Smooth muscle cell of the coronary artery (primary cell): ENCODE measurements at places on chromosomes 2 and 18. TPM values are rescaled to one million over a fixed set of nuclear protein-coding genes. Genes with fewer than 3 reads are reported as not detected.

The UGT1A5 gene
- not detected in 2 replicates for total RNA-seq

The DYNAP gene
- total RNA-seq, result not detected in 2 replicates

The ZSWIM2 gene
- total RNA-seq, result not detected in 2 replicates

The ILKAP gene
- total RNA-seq, result 15.4 and 24.5 TPM in 2 replicates

The NEU2 gene
- total RNA-seq, result not detected in 2 replicates

The SLC4A5 gene
- 0.08 TPM in 1 of 2 replicates, not detected in the other for total RNA-seq

The ACTR1B gene
- 56.5 and 77.3 TPM in 2 replicates for total RNA-seq

The IL1RN gene
- total RNA-seq, result 0.08 TPM in 1 of 2 replicates, not detected in the other

The OXER1 gene
- total RNA-seq, result under 0.01 TPM in 2 replicates

The TMEM169 gene
- total RNA-seq, result 0.30 and 0.47 TPM in 2 replicates

The SNED1 gene
- total RNA-seq, result 7.4 and 80.4 TPM in 2 replicates

The MZT2B gene
- 117 and 236 TPM in 2 replicates for total RNA-seq

The AMER3 gene
- total RNA-seq, result not detected in 2 replicates

The ARHGAP15 gene
- total RNA-seq, result not detected in 2 replicates

The C2orf80 gene
- total RNA-seq, result not detected in 2 replicates

The PSMA8 gene
- not detected in 2 replicates for total RNA-seq

The LONRF2 gene
- 0.23 TPM in 1 of 2 replicates, not detected in the other for total RNA-seq

The DLGAP1 gene
- total RNA-seq, result 2.9 TPM in 1 of 2 replicates, not detected in the other

The KLHL30 gene
- 0.59 and 2.5 TPM in 2 replicates for total RNA-seq

The HRH4 gene
- 0.08 and 0.12 TPM in 2 replicates for total RNA-seq

The FEV gene
- total RNA-seq, result not detected in 2 replicates

The PIEZO2 gene
- 2.1 and 5.3 TPM in 2 replicates for total RNA-seq

The UGT1A1 gene
- not detected in 2 replicates for total RNA-seq

The MAPRE3 gene
- 3.2 and 7.8 TPM in 2 replicates for total RNA-seq

The SGPP2 gene
- total RNA-seq, result not detected in 2 replicates

The ATP6V1C2 gene
- not detected in 2 replicates for total RNA-seq
